Neural progenitor cell (in vitro differentiated cells): ENCODE measurements at places on chromosomes 4 and X. TPM values are rescaled to one million over a fixed set of nuclear protein-coding genes. Genes with fewer than 3 reads are reported as not detected.

- no peak for DNase-seq
These were observed 45.2 kb upstream of the SLC39A8 start for GRCh38 chr4:102390438-102390837.

DNA sequence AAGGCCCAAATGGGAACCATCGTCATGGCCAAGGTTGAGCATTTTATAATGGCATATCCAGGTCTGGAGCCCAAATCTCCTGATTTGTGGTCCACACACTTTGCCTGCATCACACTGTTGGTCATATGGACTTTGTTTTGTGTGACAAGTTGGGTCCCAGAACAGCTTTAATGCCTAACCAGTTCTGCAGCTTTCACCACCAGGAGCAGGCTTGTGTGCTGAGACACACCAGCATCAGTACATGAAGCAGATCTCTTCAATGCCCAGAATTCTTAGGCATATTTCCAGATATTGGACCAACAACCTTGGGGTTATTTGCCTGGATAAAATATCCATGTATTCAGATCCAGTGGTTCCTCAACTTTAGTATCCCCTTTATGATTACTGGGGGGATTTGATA, 371.3 kb downstream of the FBXW7 start:
- DNase-seq = no peak

GRCh38 chr4:3689576-3690550, 76.3 kb upstream of the ADRA2C start:
- DNase-seq = no peak

DNA sequence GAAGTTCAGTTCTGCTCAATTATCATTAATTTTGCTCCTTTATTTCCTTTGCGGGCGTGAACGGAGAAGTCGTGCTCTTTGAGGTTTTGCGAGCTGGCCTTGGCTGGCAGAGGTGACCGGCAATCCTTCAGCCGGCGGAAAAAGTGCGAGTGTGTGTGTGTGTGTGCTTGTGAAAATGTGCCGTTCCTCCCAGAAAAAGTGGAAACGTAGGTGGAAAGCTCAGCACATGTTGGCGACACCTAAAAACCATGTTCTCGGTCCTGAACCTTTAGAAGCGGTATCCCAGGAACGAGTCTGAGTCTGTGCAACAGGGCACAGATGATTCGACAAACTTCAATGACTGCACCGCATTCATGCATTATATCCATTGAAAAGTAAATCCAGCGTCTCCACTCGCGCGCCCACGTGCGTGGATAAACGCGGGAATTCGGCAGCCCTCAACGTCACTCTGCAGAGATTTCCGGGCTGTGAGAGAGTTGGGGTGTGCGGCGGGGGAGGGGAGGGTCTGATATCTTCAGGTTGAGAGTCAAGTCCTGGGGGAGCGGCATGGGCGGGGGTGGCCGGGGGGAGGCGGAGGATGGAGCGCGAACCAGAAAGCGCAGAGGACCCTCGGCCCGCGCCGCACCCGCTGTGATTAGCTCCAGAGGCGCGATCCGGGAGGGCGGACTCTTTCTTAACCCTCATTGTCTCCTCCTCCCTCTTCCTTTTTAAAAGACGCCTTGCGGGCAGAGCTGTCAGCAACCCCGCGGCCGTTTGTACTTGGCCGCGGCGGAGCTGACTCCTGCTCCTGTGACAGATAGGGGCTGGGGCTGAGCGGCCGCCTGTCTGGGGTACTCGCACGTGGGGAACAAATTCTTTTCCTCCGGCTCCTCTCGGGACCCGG, at the start of gene SHISA3:
Gene SHISA3, plus strand, starts transcription at position 737 of the 883 bp plus-strand sequence. CDS start 569 bp downstream, outside the sequence.
- DNase-seq = peak; percentile 69

DNA sequence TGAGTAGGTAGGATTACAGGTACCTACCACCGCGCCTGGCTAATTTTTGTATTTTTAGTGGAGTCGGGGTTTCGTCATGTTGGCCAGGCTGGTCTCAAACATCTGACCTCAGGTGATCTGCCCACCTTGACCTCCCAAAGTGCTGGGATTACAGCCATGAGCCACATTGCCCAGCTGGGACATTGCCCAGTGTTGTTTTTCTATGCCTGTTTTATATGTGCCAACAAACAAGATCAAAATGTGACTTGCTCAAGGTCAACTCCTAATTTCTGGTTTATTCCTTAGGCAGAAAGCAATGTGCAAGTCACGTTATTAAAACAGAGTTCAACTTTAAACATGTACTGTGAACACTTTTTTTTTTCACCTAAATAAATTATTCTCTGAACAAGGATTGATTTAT, 2.7 kb downstream of the LRIT3 start:
- no peak for DNase-seq

GRCh38 chr4:56649445-56650261, 31.4 kb downstream of the HOPX start:
- no peak for DNase-seq

SASH3 gene
- not detected in 2 replicates for total RNA-seq

DNA sequence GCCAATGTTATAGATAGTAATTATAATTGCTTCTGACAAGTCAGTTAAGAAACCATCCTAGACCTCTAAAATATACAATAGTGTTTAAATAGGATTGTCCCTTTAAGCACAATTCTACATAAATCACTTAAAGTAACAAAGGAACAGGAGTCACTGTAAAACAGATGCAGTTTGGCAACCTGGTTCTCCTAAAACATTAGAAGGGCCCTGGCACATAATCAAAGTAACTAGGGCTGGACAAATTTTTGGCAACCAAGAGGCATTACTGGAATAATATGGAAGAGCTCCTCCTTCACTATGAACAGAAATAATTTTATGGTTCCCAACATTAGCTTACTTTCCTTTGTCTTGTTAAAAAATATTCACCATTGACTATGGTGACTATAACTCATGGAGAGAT, 75.0 kb upstream of the CCDC160 start:
- no peak for DNase-seq

- DNase-seq = no peak
These were observed 16.6 kb upstream of the H2AZ1 start for GRCh38 chr4:99966692-99967091.

GLUD2 gene
- total RNA-seq = 7.5 and 8.9 TPM in 2 replicates

SLC9A7 gene
- 3.4 and 3.5 TPM in 2 replicates for total RNA-seq

- DNase-seq = no peak
These were observed 18.4 kb downstream of the HPRT1 start for GRCh38 chrX:134478374-134478773.

DNA sequence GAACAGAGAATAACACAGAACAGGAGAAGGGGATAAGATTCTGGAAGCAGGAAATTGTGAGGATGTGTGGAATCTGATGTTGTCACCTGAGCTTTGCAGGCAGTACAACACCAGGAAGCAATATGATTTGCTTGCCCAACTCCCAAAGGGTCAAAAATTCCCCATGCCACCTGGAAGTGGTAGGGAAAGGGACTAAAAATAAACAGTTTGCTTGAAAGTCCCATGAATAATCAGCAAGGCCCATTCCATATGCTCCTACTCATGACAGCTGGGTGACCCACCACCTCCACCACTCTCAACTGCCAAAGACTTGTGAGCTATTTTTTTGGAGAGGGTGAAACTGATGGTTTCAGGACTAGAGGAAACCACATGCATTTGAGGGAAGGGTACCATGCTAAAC, 168.4 kb downstream of the KCNIP4 start:
- DNase-seq = no peak

DOK7 gene
- total RNA-seq = 0.22 TPM in 1 of 2 replicates, not detected in the other

DNA sequence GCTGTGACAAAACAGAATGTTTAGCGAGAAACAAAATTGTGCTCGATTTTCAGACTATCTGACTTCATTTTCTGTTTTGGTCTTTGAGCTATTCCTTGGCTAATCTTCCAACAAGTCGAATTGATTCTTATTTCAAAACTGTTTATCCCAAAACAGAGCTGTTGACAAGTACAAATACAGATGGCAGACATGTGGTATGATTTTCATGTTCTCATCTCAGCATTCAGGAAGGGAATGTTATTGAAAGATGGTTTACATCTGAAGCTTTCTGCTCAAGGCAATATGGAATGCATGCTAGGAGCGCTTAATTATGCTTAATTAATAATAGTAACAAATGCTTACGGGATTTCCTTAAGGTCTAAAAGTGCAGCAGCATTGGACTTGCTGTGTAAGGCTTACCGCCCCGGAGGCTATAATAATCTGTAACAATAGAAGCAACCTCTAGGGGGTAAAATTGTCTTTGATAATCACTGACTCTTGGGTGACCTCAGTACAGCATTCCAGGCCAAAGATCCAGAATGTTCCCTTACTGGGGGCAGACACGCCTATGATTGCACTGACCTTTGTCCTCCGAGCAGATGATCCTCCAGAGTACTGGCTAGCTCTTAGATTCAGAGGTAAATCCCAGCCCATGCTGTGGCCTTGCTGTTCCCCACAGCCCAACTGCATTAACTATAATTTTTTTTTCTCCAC, 16.4 kb downstream of the LSM6 start:
- DNase-seq = no peak

BEND4 gene
- 9.6 and 9.7 TPM in 2 replicates for total RNA-seq

DNA sequence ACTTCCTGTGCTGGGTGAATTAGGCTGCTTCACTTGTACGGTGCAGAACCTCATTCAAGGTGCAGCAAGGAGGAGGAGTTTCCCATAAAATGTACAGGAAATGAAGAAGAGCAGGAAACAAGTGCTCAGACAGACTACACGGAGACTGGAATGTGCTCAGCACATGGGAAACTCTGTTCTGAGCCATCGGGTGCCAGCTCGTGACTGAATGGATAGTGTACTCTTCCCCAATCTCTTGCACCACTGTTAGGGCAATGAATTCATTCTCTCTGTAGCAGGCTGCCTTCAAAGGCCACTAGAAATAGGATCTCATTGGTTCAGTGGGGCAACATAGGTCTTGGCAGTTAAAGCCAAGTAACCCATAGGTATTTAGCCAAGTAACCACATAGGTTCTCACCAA, 200.0 kb upstream of the LDB2 start:
- DNase-seq = no peak

MAGEA1 gene
- not detected in 2 replicates for total RNA-seq

DNA sequence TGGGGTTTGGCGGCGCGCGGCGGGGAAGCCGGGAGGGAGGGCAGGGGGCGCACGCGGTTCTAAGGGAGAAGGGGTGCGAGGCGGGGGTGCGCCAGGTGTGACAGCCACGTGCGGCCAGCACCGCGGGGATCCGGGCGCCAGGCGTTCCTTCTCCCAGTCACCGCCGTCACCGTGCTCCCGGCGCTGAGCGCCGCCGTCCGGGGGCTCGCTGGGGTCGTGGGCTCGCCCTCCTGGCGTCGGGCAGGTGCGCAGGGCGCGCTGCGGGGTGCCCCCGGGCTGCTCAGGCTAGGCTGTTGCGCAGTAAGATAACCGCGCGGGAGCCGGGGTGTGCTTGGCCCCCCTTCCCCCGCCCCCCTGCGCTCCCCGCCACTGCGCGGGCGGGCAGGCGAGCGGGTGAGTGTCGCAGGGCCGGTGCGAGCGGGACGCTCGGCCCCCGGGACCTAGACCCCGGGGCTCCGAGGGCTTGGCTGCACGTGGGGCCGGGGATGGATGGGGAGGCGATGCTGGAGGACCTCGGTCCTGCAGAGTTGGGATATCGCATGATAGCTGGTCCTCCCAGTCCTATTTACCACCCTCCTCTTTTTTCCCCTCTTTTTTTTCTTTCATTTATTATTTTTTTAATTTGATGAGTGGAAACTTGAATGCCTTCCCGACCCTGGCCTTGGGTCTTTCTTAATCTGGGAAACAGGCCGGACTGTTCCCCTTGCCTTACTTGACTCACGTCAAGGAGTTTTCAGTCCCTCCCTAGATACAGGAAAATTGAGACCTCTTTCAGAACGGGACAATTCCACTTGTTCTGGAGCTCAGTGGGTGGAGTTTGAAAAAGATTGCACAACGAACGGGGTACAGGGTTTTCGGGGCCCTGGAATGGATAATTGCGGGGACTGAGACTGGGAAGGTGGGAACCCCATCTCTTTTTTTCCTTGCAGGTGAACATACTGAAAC, 797 bp downstream of the TXLNG start:
- DNase-seq = peak; percentile 73

GRCh38 chr4:176534566-176534965, 214.8 kb downstream of the SPCS3 start:
- no peak for DNase-seq

- DNase-seq = no peak
These were observed 28.1 kb upstream of the SPON2 start for GRCh38 chr4:1200425-1201035.

- DNase-seq = no peak
These were observed 280.2 kb upstream of the GALNTL6 start for GRCh38 chr4:171532968-171533367.

GRCh38 chr4:7320206-7320797, 114.4 kb downstream of the PSAPL1 start:
- no peak for DNase-seq

- peak; percentile 31 for DNase-seq
These were observed 15.7 kb downstream of the OFD1 start for GRCh38 chrX:13750204-13750603.

DNA sequence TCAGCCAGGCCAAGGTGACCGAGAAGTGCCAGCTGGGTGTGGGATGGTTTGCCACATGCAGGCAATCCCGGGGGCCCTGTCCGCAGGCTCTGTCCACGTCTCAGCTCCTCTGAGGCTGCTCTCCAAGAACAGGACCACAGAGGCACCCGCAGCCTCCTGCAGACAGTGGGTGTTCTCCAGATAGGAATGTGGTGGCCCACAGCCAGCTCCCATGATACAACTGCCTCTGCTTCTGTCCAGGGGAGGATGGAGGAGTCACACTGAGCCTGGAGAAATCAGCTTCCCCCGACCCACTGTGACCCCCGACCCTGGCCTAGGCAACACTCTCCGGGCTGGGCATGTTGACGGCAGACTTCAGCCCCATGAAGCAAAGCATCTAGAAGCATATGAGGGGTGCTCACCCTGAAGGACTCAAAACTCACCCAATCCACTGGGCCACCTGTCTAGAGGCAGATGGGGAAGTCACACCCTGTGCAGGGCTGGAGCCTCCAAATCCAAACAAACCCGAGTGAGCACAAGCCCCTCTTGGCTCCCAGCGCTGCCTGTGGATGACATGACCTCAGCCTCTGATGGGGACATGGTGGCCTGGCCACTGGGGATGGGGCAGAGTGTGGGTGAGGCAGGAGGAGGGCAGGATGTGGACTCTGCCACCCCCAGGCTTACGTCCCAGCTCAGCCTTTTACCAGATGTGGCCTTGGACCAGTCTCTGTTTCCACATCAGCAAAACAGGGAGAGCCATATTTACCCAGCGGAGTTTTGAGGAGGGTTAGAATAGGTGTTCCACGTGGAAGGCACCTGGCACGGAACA, 102.3 kb downstream of the PSAPL1 start:
- DNase-seq = no peak

ANXA5 gene
- total RNA-seq = 153 and 216 TPM in 2 replicates

DNA sequence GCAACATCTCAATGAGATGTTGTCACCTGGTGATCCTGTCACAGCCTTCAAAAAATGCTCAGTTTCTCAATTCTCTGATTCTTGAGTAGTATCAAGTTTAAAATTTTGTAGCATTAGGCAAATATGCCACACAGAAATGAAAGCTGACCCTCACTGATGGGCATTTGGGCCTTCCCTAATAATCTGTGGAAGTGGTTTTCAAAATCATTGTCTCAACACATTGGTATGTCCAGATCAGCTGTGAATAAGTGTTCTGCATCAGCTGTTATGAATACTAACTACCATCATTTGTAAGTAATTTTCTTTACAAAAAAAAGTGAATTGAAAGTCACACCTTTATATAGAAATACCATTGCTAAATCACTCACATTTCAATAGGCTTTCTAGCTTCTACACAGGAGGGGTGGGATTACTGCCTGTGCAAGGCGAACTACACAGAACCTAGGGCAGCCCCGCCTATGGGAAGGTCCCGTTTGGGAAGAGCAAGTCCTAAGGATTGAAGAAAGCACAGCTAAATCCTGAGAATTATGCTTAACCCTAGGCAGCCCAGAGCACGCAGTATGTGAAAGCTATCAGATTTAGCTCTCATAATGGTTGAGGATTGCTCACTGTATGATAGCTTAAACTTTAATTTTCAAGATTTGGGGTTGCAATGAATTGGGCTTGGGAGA, 73.4 kb downstream of the GPC3 start:
- DNase-seq = peak; percentile 24
